ENCODE measurements at places on chromosomes 11 and 22.

DNA sequence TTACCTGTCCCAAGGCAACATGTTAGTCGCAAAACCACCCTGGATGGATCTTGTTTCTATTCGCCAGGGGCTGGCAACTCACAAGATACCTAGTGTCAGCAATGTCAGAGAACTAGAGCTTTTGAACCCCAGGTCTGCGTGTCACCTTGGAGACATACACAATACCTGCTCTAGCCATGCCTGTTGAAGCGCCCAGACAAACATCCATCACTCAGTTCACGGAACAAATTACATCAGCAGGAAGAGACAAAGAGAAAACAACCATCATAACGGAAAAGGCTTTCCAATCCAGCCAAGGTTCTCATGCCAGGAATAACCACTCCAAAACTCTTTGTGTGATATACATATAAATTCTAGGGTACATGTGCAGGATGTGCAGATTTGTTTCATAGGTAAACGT, 2.2 kb downstream of the CD59 start:
- DNase-seq: no peak

- no peak for DNase-seq
Measured at GRCh38 chr11:9916480-9916879, 252.6 kb downstream of the SWAP70 start.

GRCh38 chr22:20392983-20393704, 807 bp upstream of the ZNF74 start:
- no peak for DNase-seq

- DNase-seq: peak; percentile 88
Measured at GRCh38 chr11:110069158-110069737, 23.9 kb upstream of the ZC3H12C start.

GRCh38 chr11:68773521-68774193, 22.3 kb upstream of the TESMIN start:
- DNase-seq: no peak

GRCh38 chr22:37481347-37481907, 4.8 kb downstream of the MFNG start:
- no peak for DNase-seq

DNA sequence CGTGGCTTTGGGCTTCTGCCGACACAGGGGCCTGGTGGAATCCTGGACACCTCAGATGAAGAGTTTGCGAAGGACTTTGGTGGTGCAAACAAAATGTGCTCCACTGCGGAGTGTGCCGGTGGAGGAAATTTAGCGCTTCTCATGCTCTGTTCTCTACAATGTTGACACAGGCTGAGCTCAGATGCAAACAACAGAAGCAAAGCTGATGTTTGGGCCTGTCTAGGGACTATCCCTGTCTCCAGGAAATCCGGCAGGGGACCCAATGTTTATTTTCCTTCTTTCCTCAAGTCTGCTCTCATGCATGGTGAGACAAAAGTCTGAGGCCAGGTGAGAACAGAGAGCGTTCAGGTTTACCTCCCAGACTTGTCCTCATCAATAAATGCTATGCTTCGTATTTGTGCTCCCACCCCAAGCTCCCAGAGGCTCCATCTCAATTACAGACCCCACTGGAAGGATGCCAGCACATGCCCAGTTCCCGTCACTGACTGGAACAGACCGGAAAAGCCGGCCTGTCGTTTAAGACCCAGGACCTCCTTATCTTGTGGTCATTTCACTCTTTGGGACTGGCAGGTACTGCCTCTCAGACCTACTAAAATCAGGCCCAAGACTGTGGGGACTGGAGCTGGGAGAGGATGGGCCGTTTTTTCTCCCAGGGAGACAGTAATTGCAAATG, 105.7 kb upstream of the B3GAT1 start:
- no peak for DNase-seq

- no peak for DNase-seq
Measured at GRCh38 chr11:111101881-111102280, 143.6 kb upstream of the POU2AF2 start.

DNA sequence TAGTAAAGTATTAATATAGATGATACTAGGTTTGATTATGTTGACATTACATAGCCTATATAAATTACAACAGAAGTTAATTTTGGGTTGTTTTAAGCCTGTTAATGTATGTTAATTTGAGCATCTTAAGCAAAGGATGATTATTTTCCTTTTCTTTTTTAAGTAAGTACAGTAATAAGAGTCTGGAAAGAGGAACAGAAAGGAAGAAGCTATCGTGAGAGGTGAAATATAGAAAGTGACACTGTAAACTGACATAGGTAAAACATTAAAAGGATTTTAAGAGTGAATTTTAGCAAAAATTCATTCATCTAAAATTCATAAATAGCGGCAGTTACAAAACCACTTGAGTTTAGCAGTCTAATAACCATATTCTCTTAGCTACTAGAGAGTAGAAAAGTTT, 45.5 kb downstream of the FAR1 start:
- no peak for DNase-seq

- peak; percentile 93 for DNase-seq
Measured at GRCh38 chr11:35579557-35580396, 38.5 kb upstream of the FJX1 start.

Data from H4 (cell line).